ENCODE measurements at places on chromosomes 1 and 21.

GRCh38 chr1:193806079-193807048 is 620.0 kb upstream of the B3GALT2 start:
- no peak for DNase-seq

DNA sequence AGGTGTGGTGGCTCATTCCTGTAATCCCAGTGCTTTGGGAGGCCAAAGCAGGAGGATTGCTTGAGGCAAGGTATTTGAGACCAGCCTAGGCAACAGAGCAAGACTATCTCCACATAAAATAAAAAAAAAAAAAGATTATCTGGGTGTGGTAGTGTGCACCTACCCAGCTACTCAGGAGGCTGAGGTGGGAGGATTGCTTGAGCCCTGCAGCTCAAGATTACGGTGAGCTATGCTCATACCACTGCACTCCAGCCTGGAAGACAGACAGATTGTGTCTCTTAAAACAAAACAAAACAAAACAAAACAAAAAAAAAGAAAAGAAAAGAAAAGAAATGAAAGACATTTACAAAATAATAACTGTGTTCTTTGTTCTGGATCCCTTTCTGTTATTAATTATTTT is 6.1 kb upstream of the TLCD4 start:
- no peak for DNase-seq

GRCh38 chr1:201419746-201420607 is 1.6 kb downstream of the TNNI1 start:
- no peak for DNase-seq

GRCh38 chr1:209869291-209870149 is 41.7 kb downstream of the UTP25 start:
- DNase-seq: no peak

DNA sequence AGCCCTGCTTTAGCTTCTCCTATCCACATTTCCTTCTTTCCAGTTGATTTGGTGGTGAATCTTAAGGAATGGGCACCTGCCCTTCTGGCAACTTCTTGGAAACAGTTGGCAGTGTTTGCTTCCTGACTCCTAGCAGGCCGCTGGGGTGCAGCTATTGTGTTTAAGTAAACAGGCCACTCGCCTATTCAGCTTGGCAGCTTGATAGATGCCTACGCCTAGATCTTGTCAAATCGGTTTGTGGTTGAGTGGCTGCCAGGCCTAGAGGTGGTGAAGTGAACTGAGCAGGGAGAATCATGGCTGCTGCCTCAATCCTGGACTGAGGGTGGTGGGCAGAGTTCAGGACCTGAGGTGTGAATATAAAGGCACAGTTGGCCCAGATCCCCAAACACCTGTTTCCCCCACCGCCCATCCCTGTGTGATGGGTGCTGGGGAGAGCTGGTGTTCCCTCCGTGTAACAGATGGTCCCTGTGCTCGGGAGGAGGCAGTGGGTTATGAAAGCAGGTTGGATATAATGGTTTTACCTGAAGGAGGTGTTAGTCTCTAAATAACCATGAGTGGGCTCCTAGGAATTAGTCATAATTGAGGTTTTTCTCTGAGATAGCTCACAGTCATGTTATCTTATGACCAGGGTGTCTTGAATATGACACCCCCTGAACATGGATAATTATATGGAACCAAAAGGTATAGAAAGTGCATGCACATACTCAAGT is 940 bp upstream of the PLA2G2C start:
- DNase-seq: no peak

Data from activated CD4-positive, alpha-beta T cell treated with anti-CD3 and anti-CD28 coated beads for 1 hour (primary cell).